Skin of body (tissue), 3 donors: ENCODE measurements at places on chromosomes 2 and 18. TPM values are rescaled to one million over a fixed set of nuclear protein-coding genes. Genes with fewer than 3 reads are reported as not detected.

GCG gene
- not detected for total RNA-seq

MROH2A gene
- total RNA-seq, result 0.49 TPM

- DNase-seq, result no peak
Observed at GRCh38 chr18:53749766-53750165, 474.7 kb downstream of the MBD2 start.

DNA sequence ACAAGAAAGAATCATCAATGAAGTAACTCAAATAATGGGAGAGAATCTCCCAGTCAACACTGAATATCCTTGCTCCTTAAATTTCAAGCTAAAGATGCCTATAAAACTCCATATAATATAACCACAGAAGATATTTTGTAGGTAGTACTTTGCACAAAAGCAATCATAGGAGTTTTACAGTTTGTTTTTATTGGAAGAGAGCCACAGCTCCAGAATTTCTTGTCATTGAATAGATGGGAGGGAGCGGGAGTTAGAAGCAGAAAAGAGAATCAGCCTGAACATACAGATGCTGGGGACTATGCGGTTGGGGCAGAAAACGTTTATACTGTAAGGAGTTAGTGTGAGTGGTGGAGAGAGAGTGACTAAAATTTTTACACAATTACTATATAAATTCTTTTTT is 18.3 kb upstream of the SMAD4 start:
- no peak for DNase-seq

GRCh38 chr2:239253264-239253663 is 147.6 kb downstream of the HDAC4 start:
- DNase-seq, result no peak

GRCh38 chr2:42163444-42164045 is 5.6 kb upstream of the EML4 start:
- DNase-seq, result no peak

DNA sequence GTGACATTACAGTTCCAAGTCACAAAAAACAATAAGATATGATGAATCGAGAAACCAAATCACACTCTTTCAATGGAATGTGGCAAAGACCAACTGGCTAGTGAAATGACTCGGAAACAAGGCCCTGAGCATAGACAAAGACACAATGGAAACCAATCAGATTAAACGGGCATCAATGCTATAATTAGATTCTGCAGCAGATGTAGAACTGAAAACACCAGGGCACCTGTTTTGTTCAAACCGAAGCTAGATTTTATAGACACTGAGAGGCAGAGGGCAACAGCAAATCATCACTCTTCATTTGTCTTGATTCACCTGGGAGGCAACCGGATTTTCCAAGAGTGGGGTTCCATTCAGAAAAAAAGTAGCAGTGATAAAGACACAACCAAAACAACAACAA is 92.8 kb upstream of the BARD1 start:
- DNase-seq, result no peak

GRCh38 chr2:189057316-189057715 is 83.1 kb downstream of the COL3A1 start:
- no peak for DNase-seq
